Left ventricle myocardium superior (tissue), 1 donor: ENCODE measurements at places on chromosomes 1 and 21. TPM values are rescaled to one million over a fixed set of nuclear protein-coding genes. Genes with fewer than 3 reads are reported as not detected.

DNA sequence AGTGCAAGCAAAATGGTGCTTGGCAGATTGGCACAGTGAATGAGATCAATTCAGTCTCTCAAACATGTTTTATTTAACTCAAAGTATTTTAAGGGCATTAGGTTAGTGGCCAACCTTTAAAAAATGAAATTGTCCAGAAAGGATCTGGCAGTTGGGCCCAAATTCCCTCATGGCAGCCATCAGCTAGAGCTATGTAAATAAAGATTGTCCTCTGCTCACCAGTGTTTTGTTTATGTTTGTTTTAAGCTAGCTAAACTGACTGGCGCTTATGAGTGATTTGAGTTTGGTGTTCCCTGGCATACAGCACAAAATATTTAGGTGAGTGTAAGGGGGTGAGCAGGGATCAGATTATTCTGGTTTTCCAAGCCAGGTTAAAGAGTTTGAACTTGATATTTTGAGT, 18.1 kb downstream of the HDAC1 start:
- no peak for DNase-seq

DNA sequence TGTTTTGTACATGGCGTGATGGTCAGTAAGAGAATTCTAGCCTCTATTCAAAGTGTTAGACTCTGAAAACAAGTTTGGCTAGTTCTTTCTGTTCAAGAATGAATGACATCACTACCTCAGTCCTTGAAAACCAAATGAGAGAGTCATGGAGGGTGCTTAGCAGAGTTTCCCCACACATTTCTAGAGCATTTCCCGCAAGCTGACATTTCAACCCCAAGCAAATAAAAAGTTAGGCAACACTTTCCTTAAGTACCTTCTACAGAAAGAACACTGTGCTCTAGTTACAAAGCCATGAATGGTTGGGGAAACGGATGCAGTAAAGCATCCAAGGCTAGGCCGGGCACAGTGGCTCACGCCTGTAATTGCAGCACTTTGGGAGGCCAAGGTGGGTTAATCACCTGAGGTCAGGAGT, 47.9 kb upstream of the SLC44A3 start:
- DNase-seq: no peak

GRCh38 chr1:11671544-11672286, 7.7 kb downstream of the FBXO6 start:
- DNase-seq: no peak

GRCh38 chr1:76471536-76471935, 395.7 kb upstream of the ST6GALNAC5 start:
- no peak for DNase-seq

GRCh38 chr1:157249739-157250138, 111.5 kb upstream of the ETV3 start:
- DNase-seq: no peak

GRCh38 chr1:150976879-150977694, 2.5 kb upstream of the CERS2 start:
- peak; percentile 87 for DNase-seq

GRCh38 chr1:46405724-46406123, 11.6 kb downstream of the FAAH start:
- no peak for DNase-seq

The KCNE2 gene
- not detected for total RNA-seq

The PTGER3 gene
- 3.3 TPM for total RNA-seq

The TMEM200B gene
- total RNA-seq: 1.5 TPM

The DNAH14 gene
- total RNA-seq: 5.5 TPM

The RXRG gene
- total RNA-seq: 2.2 TPM

The LENEP gene
- total RNA-seq: not detected
